ENCODE measurements at places on chromosomes 16 and 17. TPM values are rescaled to one million over a fixed set of nuclear protein-coding genes. Genes with fewer than 3 reads are reported as not detected.

Gene CCL7
- total RNA-seq = not detected

GRCh38 chr17:14805348-14805747, 459.8 kb downstream of the PMP22 start:
- DNase-seq = no peak

GRCh38 chr17:38893607-38894006, 23.7 kb downstream of the LASP1 start:
- DNase-seq = no peak

Gene MGAT5B
- 1.1 TPM for total RNA-seq

Gene CCL13
- 50.8 TPM for total RNA-seq

DNA sequence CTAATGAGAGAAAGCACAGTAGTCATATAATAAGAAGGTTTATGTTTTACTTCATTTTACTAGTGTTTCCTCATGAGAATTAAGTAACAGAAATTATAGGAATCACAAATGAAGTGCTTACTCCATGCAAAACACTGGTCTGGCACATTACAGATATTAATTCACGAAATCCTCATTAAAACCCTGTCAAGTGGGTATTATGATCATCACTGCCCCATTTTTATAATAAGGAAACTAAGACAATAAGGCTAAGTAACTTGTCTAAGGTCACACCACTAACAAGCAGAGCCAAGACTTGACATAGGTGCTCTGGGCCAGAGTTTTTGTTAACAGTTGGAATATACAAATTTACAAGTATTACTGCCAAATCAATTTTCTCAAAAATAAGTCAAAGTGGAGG, 83.0 kb downstream of the KANSL1 start:
- no peak for DNase-seq

Gene ZNF205
- 29.2 TPM for total RNA-seq

Gene ODAD4
- 5.2 TPM for total RNA-seq

DNA sequence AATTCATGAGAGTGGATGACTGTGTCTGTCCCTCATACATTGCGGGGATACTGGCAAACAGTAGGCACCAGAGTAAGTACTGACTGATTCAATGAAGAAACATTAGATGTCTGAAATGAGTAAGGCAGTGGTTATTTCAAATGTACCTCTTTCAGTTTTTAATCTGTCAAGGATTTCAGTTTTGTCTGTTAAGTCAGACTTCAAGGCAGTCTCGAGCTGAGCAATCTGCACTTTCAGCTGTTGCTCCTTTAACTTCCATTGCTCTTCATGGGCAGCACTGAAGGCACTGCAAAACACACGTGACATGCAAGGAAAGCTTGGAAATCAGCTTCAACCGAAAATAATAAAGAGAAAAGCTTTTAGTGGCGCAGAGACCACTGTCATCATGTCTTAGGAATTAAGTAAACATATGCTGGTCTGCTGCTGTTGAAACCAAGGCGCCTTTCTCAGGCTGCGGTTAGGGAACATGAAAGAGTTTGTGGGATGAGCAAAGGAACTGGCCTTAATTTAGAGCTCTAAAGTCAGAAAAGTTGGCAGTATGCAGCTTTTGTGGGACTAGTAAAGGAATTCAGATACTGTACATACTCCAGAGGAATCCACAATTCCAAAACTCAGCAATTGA, 38.8 kb downstream of the RPGRIP1L start:
- no peak for DNase-seq

DNA sequence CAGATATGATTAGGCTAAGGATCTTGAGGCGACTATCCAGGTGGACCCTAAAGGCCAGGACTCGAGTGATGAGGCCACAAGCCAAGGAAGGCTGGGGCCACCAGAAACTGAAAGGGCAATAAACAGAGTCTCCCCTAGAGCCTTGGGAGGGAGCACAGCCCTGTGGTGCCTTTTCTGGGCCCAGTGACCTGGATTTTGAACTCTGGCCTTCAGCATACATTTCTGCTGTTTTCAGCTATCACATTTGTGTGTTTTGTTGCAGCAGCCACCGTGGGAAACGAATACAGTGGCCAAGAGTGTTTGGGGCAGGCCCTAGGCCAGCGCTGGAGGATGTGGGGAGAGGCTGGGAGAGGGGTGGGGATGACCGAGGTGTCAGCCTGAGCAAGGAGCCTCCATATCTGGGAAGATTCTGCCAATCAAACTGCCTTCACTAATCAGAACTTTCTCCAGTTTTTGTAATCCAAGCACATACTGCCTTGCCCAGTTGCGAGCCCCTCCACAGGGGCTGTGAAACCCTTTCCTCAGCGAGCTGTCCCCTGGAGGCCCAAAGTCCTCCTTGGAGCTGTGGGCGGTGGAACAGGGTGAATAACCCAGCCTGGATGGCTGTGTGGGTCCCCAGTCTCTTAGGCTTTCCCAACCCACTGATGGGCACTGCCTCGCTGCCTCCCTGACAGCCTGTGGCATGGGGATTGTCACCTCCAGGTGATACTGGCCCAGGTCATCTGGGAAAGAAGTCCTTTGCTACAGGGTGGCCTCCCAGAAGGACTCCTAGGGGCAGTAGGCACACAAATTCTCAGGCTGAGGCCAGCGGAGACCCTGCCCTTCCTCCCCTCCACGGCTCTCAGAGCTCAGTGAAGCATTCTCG, 16.8 kb downstream of the B9D1 start:
- no peak for DNase-seq

GRCh38 chr16:27491894-27492587, 57.7 kb downstream of the GTF3C1 start:
- DNase-seq = no peak

- no peak for DNase-seq
Observed at GRCh38 chr17:39951924-39952679, 10.7 kb upstream of the GSDMA start.

Gene STAT5A
- 132 TPM for total RNA-seq

- no peak for DNase-seq
Observed at GRCh38 chr16:2748757-2749455, 3.5 kb upstream of the SRRM2 start.
